C1 segment of cervical spinal cord (tissue), 14 donors: ENCODE measurements at places on chromosomes 2 and 18.

- DNase-seq: no peak
Observed at GRCh38 chr2:104430852-104431251, 423.1 kb upstream of the POU3F3 start.

DNA sequence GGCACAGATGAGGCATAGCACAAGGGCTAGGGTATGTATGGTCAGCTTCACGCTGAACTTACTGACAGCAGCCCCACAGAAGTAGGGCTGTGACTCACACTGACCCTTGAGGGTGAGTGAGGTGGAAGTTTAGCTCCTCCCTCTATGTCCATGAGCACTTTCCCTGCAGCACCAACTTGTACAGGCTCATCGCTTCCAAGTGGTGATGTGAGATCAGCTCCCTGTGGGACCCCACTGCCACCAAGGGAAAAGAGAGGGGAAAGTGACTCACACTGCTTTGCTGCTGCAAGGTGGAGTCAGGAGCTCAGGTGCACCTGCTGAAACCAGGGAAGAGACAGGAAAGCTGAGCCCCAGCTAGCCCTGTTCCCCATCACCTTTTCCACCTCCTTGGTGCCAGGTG is 91.5 kb downstream of the TEX51 start:
- DNase-seq: no peak

GRCh38 chr2:241813644-241814392 is 4.8 kb downstream of the NEU4 start:
- no peak for DNase-seq

DNA sequence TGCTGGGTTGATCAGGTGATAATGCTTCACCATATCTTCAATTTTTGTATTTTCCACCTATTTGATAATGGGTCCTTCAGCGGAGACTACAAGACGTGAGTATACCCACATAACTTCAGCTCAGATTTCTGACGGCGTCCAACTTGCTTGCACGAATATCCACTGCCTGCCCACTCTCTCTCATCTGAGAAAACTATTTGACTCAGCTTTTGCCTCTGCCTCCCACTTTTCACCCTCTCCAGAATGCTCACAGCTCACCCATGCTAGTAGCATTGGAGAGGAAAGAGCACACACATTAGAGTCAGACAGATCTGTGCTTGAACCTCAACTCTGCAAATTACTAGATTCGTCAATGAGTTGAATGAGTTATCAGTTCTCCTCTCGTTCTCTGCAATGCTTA is 166.8 kb downstream of the BCL2 start:
- no peak for DNase-seq

GRCh38 chr18:63155169-63155852 is 164.3 kb downstream of the BCL2 start:
- no peak for DNase-seq

DNA sequence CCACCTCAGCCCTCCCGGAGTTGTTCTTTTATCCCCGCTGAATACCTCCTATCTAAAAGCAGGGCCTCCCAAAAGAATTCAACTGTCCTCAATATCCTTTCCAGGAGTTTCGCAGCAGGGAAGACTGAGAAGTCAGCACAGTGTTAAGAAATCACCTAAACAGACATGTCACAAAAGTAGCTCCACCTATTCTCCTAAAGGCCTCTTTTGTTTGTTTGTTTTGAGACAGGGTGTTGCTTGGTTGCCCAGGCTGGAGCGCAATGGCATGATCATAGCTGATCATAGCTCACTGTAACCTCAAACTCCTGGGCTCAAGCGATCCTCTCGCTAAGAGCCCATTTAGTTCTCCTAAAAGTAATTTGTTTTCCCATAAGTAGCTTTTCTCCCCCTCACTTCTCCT is 53.8 kb downstream of the TEX44 start:
- DNase-seq: no peak

DNA sequence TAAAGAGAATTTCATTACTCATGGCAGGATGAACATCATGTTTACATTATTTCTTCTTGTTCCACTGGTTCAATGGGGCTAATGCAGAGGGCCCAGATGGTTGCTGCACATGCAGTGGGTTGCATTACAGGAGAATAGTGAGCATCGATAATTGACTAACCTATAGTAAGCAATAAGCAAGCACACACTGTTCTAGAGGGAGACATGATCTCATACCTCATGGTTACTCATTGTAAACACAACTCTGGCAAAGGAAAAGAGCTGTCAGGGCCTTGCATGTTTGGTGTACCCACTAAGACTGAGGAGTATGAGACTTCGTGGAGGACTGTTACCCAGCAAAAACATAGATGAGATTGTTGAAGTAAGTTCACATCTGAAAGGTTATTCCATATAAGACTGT is 885.6 kb upstream of the VRK2 start:
- DNase-seq: no peak

DNA sequence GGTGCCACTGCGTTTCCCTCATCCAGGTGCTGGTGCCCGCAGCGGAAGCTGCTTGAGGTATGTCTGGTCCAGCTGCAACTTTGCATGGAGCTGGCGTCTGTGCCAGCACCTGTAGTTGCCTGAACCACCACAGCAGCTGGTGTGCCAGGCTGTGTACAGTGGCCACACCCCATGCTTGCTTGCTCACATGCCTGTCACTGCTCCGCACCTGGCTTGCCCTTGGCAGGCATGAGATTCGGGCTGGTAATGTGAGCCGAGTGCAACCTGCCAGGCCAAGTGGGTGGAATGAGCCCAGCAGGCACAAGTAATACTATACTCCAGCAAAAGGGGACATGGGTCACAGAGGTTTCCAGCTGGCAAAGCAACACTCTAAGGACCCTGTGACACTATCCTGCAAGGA is 1123.3 kb upstream of the ACVR2A start:
- no peak for DNase-seq

DNA sequence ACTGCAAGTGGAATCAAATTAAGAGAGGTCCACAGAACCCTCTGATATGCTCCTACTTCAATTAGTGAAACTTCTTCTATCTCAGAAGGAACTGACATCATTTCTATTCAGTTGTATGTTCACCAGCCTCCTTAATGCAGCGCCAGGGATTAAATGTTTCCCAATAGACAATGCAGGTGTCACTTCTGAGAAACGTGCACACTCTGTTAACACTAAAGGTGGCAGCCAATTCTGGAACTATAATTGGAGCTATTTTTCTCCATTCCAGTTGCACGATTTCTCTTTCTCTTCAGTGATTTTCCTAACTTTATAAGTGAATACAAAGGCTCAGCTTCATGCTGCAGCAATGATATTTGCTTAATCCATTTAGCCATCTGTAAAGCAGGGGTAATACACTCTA is 821.9 kb downstream of the TDRD15 start:
- DNase-seq: no peak

- no peak for DNase-seq
Observed at GRCh38 chr18:11256251-11256650, 106.9 kb upstream of the PIEZO2 start.

DNA sequence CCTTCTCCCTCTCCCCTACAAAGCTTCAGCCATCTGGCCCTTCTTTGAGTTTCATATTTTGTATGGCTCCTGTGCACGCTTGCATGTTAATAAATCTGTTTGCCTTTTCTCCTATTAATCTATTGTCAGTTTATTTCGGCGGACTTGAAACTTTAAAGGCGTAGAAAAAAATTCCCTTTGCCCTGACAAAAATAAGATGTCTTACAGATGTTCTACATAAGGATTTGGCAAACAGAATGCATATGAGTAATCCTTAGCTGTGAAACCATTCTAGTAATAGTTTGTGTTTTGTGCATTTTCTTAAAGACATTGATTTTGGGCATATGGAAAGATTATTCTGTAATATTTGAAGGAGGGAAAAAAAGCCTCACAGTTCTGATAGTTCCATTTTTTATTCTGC is 15.0 kb upstream of the BMPR2 start:
- DNase-seq: no peak

DNA sequence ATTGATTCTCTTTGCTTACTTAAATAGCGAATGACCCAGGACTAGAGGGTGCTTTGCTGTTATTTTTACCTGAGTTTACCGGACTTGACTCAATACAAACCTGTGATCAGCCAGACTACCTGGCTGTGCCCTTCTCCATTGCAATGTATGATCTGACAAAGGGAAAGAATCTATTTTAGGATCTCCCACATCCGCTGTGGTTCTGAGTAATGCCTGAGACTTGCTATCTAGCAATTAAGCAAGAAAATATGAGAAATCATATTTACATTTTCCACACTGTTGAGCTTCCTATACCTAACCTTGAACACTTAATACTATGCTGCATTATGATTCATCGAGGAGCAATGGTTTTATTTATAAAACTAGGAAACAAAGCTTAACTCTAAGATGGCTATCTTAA is 215.2 kb downstream of the RAD51AP2 start:
- no peak for DNase-seq

DNA sequence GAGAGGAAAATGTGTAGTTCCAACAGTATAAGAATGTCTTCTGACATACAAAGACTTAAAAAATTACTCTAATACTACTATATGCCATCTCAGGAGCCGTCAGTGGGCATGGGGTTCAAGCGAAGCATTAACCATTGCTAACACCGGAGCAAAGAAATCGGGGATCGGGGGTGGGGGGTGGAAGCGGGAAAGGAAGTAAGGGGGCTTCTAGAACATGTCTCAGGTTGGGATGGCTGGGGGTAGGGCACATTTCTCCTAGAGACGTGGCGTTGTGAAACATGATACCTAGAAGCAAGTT is 702 bp downstream of the LMAN1 start:
- DNase-seq: peak; percentile 19

GRCh38 chr18:58135183-58135641 is 91.2 kb downstream of the NEDD4L start:
- no peak for DNase-seq

DNA sequence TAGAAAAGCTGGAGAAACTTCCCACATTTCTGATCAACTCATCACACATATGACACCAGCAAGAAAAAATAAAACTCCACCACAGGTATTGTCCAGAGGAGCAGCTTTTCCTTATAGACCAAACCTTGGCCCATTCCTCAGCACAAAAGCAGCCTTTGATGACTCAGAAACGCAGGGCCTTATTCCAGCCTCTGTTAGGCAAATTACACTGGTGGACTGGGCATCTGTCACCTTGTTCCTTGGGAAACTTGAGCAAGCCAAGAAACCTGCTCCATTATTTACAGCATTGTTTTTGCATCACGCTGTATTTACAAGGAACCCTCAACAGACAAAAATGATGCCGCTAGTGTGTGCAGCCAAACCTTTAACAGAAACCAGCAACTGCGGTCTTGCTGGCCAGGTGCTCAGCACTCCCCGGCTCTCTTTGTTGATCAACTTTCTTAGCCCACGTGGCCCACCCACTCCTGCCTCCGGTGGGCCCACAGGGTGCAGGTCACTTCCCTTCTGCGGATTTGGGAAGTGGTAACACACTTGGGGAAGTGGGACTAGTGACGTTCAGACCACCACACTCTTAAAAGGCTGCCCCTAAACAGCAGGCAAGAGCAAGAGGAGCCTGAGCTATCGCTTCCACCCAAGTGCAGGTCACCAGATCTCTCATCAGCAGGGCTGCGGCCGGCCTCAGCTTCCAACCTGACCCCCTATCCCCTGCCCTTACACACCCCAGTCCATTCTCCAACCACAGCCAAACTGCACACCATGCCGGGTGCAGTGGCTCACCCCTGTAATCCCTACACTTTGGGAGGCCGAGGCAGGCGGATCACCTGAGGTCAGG is 1.5 kb downstream of the AP1S3 start:
- no peak for DNase-seq

GRCh38 chr2:156430980-156431358 is 5.2 kb upstream of the GPD2 start:
- DNase-seq: no peak

DNA sequence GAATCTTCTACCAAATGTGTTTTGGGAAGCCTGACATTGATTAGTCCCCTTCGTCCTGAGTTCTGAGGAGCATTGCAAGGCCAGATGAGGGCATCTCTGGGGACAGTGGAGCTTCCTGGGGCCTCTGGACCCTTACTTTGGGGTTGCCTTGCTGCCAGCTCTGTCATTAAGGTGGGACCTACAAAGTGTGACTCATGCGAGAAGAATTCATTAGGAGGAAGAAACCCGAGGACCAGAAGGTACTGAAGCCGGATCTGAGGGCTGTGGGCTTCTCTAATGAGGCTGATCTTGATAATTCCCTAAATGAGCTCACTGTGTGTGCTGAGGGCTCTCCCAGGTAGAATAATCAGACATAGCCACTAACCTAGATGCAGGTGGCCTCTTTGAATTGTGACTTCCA is 695 bp upstream of the SCYGR2 start:
- no peak for DNase-seq

- no peak for DNase-seq
Observed at GRCh38 chr2:241852116-241852980, 6.3 kb downstream of the PDCD1 start.

DNA sequence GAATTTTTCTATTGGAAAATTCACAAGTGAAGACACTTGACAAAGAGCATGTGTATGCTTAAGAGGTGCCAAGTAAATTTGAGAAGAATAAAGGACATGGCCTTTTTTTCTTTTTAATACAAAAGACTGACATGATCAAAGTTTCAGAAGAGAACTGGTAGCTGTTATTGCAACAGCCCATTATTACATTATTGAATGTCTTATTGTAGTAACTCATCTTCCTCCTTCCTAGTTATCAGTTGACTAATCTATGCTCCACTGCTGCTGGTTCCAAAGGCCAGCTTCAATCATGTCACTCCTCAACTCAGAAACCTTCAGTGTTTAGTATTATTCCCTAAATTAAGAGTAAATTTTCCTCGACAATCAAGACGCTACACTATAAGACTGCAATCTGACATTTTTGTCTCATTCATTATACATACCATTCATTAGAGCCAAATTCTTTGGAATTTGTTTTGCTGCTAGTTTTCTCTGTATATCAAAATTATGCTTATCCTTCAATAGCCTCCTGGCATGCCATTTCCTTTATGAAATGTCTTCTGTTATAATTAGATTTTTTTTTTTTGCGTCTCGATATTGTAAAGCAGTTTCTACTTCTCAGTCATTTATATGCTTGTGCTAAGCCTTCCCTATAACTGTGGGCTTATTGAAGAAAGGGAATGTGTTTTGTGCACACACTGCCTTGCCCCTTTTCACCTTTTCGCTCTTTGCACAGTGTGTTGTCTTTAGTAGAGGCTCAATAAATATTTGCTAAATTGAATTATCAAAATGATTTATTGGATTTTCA is 27.9 kb downstream of the ITGA4 start:
- DNase-seq: no peak

GRCh38 chr18:49459404-49460171 is 857 bp downstream of the DYM start:
- DNase-seq: no peak

DNA sequence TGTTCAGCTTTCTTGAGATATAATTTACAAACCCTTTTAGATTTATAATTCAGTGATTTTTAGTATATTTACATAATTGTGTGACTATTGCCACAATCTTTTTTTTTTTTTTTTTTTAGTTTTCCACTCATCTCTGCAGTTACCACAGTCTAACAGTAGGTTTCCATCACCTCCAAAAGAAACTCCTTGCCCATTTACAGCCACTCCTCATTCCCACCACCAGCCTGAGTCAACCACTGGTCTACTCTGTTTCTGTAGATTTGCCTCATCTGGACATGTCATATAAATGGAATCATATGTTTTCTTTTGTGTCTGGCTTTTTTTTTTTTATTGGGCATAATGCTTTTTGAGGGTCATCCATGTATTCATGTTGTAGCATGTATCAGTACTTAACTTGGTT is 16.1 kb downstream of the MTX2 start:
- no peak for DNase-seq

- no peak for DNase-seq
Observed at GRCh38 chr2:215828528-215829184, 184.7 kb downstream of the MREG start.
